Stimulated activated CD4-positive, alpha-beta T cell treated with anti-CD3 and anti-CD28 coated beads, TNF-alpha, amount 100 ng/mL, for 1 hour (primary cell): ENCODE measurements at places on chromosomes 4 and X.

- DNase-seq = no peak
These were observed 39.6 kb downstream of the CCNI start for GRCh38 chr4:77036206-77036605.

DNA sequence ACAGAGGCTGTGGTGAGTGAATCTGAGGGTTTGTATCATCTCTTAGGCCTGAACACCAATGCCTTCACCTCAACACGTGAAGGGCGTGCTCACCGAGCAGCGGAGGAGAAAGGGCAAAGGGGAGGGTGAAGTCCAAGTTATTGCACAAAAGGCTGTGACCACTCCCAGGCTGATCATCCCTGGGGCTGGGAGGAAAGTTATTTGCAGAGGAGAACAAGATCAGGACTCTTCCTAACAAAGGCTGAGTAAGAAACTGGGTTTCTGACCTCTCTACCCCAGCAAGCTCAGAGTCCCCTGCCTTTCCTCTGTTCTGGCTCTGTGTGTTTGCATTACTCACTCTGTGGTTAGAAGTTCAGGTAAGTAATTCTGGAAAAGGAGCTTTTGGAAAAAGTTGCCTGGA, 366.3 kb upstream of the CXorf51A start:
- no peak for DNase-seq

GRCh38 chrX:154310616-154311536, 15.3 kb downstream of the TKTL1 start:
- DNase-seq = no peak

- no peak for DNase-seq
These were observed 3.9 kb upstream of the CHST7 start for GRCh38 chrX:46569621-46570020.

DNA sequence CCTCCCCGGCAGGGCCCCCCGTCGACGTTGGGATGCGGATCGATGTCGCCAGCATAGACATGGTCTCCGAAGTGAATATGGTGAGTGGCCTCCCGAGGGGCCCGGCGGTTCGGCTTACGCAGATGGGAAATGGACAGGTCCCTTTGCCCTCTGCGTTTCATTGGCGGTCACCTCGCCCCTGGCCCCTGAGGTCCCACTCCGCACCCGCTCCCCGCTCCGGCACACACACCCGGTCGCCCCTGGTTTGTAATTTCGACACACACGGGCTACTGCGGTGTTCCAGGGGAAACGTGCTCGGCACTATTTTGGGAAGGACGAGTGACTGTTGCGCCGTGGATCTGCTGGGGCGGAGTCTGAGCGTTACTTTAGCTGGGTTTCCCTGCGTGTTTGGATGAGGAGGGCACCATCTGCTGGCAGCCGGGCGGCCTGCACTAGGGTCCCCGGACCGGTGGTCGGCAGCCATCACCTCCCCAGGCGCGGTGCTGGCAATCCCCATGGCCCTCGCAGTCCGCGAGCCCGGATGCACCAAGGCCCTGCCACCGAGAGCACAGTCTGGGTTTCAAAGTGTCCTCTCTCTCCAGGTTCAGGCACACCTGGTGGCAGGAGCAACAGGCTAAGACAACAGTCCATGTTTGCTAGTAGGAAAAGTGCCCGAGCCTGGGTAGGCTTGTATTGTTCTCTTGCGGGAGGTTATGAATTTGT, 1.2 kb downstream of the GABRB1 start:
- no peak for DNase-seq
